ENCODE measurements at places on chromosomes 1 and 21. TPM values are rescaled to one million over a fixed set of nuclear protein-coding genes. Genes with fewer than 3 reads are reported as not detected.

ETV3L gene
- total RNA-seq: not detected

ERI3 gene
- total RNA-seq: 56.7 TPM

ORC1 gene
- total RNA-seq: 20.3 TPM

LCE1C gene
- total RNA-seq: not detected

Data from A549 treated with DMSO at 1 μM for 4 hours (cell line).